ENCODE measurements at places on chromosomes 11 and 22.

- no peak for DNase-seq
These were observed 43.9 kb downstream of the ELFN2 start for GRCh38 chr22:37383341-37383740.

- DNase-seq, result no peak
These were observed 50.4 kb downstream of the CWC15 start for GRCh38 chr11:94923004-94923334.

- DNase-seq, result peak; percentile 9
These were observed 14.6 kb upstream of the P2RY6 start for GRCh38 chr11:73257342-73258103.

DNA sequence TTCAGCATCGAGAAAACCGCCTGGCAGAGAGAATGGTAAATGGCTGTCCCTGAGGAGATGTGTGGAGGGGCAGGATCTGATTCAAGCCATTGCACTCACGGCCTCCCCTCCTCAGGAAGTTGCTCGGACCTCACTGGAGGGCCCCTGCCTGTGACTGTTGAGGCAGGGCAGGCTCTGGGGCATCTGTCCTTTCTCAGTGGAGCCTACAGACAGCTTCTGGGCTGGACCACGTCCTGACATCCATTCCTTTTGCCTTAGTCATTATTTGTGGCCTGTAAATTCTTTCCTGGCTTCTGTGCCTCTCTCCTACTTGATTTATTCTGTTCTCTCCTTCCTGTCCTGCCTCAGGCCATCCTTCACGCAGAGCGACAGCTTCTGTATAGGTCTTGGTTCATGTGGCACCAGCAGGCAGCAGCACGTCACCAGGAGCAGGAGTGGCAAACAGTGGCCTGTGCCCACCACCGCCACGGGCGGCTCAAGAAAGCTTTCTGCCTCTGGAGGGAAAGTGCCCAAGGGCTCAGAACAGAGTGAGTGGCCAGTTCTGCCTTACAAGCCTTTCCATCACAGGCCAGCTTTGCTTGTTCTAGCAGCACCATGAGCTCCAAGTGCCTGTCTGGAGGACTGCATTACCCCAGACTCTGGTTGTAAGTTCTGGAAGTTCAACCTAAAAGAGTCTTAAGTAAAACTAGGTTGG is 59.6 kb downstream of the PISD start:
- no peak for DNase-seq

- no peak for DNase-seq
These were observed 41.0 kb downstream of the CEP57 start for GRCh38 chr11:95831198-95831883.

DNA sequence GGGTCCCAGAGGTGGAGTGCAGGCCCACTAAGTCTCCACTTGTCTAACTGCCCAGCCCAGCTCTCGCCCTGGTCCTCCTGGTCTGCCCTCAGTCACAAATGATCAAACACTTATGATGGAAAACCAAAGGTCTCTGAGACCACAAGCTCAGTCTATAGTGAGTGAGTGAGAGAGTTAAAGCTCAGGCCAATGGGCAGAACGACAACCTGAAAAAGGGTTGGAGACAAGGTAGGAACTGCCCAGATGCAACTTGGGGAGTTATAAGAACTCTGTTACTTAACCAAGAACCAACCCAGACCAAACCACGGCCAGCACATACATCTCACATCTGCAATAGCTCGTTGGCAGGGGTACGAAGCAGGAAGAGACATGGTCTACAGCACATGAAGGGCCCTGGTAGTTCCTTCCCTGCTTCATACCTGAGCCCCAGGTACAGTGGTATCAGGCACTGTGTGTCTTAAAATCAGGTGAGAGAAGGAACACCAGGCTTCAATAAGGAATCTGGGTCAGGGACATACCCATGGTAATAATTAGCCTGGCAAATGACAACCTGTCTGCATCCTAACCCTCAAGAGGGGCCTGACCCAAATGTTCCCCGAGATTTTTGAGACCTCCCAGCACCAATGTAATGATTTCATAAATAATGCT is 35.7 kb downstream of the SERPIND1 start:
- no peak for DNase-seq

DNA sequence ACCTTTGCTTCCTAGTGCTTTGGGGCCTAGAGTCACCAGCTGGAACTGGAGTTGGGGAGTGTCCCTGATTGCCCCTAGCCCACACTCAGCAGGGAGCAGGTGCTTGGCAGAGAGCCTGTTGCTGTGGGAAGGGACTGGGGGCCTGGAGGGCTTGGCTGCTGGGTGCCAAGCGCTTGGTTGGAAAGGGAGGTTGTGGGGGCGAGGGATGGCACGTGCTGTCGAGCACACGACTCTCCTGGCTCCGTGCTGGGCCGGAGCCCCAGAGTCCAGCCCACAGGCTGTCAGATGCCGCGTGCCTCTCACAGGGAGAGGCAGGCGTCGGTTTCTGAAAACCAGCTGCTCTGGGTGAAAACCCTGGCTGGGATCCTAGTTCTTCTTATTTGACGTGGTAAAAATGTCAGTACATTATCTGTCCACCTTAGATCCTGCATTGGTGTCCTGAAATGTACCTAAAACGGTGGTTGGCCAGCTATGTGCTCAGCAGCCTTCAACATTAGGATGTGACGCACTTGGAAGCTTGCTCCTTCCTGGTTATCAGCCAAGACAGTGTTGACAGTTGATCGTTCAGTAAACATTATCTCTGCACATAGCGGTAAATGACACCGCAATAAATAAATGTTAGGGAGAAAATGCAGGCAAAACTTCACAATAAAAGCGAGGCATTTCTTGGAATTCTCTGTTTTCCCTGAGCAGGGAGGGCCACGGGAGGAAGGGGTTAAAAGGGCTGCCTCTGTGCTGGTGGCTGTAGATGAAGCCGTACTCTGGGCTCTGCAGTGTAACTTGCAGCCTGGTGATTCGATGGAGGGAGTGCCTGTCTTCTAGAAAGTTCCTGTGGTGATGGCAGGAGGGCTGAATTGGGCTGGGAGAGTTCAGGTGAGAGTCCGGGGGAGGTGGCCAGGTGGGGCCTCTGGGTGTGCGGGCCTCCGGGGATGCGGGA is 29.2 kb downstream of the GRAMD4 start:
- no peak for DNase-seq

- peak; percentile 35 for DNase-seq
These were observed 12.6 kb upstream of the MAPK8IP1 start for GRCh38 chr11:45872651-45873356.

DNA sequence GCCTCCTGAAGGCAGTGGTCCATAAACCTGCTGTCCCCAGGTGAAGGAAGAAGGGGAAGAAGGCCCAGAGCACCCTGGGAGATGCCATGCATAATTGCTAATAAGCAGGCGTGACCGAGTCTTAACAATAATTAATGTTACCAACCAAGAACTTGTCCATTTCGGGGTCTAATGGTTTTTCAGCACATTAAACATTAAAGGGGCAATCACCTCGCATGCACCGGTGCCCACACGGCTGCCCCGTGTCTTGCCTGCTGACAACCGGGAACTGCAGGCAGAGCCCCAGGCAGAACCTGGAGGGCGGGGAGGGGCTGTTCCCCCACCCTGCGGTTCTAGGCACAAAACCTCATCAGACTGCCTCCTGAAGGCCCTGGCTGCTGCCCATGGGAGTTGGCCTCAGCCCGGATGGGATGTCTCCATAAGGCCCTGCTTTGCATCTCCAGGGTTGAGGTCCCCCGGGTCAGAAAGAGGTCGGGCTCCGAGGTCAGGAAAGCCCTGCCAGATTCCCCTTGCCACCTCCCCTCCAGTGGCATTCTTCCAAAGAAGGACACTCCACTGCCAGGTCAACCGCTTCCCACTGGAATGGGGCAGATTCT is 169.0 kb downstream of the BUD13 start:
- no peak for DNase-seq

DNA sequence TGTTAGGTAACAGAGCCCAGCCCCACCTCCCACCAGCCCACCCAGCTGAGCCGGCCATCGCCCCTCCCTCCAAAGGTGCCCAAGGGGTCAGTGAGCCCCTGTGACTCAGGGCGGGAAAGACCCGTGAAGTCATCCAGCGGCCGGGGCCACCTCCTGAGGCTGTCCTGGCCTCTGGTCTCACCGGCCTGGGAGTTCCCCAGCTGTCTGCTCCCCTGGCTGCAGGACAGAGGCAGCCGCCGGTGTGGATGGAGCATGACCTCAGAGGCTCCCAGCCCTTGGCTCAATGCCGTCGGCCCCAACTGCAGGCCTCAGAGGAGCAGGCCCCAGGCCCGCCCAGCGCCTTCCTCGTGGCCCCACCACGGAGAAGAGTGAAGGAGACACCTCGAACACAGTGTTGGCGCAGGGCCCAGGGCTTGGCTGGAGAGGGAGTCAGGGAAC is 28.7 kb downstream of the RPL3 start:
- DNase-seq, result no peak

- no peak for DNase-seq
These were observed 55.1 kb downstream of the KIAA1671 start for GRCh38 chr22:25007444-25008106.

DNA sequence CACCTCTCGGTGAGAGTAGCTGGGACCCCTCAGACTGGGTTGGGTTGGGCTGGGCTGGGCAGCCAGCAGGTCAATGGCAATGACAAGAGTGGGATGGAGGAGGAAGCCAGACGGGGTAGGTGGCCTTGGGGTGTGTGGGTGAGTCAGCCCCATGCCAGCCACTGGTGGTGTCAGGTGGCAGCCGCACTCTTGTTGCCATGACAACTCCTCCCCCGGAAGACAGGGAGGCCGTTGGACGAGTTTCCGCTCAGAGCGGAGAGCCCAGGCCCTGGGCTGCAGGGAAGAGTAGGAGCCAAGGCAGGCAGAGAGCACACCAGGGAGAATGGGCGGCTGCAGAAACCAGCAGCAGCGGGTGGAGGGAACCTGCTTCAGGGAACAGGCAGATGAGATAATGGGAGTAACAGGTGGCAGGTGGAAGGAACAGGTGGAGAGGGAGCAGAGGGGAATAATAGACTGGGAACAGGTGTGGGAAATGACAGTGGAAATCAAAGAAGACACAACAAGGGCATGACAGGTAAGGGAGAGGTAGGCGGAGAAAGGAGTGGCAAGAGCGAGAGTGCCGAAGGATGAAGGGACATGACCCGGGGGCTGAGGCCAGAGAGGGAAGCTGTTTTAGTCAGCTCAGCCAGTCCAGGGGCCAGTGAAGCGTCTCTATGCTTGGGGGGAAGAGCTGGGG is 8.7 kb downstream of the SPTBN2 start:
- peak; percentile 57 for DNase-seq
